ENCODE measurements at places on chromosomes 2 and 18. TPM values are rescaled to one million over a fixed set of nuclear protein-coding genes. Genes with fewer than 3 reads are reported as not detected.

Gene TUBB8B
- total RNA-seq: not detected

GRCh38 chr2:167484875-167485274 lies 596.6 kb downstream of the XIRP2 start:
- H3K27me3 ChIP-seq: no peaks in the 10 kb centered on the region
- no peaks in the 10 kb centered on the region for H3K4me1 ChIP-seq
- no peak overlapping the region for H3K4me3 ChIP-seq
- DNase-seq: no peak

DNA sequence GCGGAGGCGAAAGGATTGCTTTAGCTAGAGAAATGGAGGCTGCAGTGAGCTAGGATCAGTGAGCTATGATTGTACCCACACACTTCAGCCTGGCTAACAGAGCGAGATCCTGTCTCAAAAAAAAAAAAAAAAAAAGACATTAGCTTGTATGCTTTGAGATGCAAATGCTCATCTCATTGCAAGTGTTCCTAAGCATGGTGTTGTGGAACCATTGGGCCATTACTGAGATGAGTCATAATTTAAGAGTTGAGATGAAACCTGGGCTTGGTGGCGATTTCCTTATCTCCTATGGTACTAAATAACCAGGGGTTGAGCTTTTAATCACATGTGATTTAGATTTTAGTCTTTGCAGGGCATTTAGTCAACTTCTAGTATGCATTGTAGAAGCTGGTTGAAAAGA lies 2.2 kb downstream of the PLEKHA3 start:
- no peak overlapping the region for H3K27ac ChIP-seq
- H3K36me3 ChIP-seq: no peaks in the 10 kb centered on the region
- no peaks in the 10 kb centered on the region for H3K27me3 ChIP-seq
- no peak overlapping the region for H3K4me3 ChIP-seq

Gene ANKRD29
- 1.0 TPM for total RNA-seq
